ENCODE measurements at places on chromosomes 5 and 9.
A peak's percentile ranks its signal among the peaks of the same experiment; 100 is the strongest.

DNA sequence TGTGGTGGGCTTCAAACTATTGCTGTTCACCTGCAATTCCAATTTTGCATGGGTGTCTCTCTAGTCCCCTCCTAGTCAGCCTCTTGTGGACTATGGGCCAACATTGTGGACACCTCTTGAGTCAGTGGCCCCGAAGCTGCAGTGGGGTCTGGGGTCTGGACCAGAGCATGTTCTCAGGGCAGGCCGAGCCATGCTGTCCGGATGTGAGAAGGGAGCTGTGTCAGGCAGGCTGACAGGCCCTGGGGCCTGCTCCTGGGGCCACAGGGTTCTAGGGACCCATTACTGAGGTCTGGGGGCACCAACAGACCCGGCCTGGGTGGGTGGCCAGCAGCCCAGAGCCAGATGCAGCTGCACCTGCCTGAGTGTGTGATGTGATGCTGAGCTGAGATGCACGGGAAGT is 16.5 kb upstream of the IRX4 start:
- DNase-seq, result no peak

GRCh38 chr5:122462486-122462885 is 150.4 kb downstream of the SNCAIP start:
- DNase-seq, result no peak

GRCh38 chr5:54876-55569 is 36.9 kb upstream of the PLEKHG4B start:
- no peak for DNase-seq

DNA sequence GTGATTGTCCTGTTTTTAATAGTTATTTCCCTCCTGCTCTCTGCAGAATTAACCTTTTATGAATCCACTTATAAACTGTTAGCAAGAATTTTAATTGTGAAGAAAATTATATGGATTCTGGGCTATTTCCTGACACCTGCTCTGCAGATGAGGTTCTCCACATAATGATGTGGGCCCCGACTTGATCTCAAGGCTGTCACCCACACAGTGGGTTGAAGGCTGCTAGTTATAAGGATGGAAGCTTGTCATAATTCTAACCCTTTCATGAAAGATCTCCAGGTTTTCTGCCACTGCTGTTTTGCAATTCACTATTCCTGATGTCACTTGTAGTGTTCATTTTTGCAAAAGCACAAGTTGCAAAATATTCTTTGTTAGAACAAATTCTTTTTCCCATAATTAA is 69.1 kb upstream of the MAN2A1 start:
- no peak for DNase-seq

- DNase-seq, result peak; percentile 52
Measured at GRCh38 chr9:97773723-97774122, 76.6 kb upstream of the XPA start.

GRCh38 chr9:29213417-29214153 is 1640.3 kb upstream of the C9orf72 start:
- no peak for DNase-seq

DNA sequence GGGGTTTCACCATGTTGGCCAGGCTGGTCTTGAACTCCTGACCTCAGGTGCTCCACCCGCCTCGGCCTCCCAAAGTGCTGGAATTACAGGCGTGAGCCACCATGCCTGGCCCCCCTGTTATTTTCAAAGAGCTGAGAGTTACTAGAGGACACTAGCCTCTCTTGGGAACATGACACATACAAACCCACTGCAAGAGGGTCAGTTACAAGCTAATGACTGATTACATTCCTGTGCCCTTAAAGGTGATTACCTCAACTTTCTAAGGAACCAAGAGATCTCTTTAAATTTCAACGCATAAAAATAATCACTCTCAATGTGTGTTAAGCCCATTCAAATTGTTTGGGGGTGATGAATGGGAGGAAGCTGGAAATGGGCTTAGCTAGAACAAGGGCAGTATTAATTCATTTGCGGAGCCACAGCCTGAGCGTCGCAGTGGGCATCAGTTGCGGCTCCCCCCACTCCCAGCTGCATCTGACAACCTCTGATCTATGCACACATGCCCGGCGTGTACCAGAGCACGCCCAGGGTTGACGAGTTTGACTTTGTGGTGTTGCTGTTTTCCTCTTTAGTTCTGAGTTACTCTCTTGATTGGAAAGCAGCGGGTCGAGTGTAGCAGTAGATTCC is 146.9 kb downstream of the GOLPH3 start:
- peak; percentile 29 for DNase-seq

- DNase-seq, result no peak
Measured at GRCh38 chr9:106613250-106613737, 249.7 kb upstream of the ZNF462 start.

GRCh38 chr5:93915142-93915553 is 173.7 kb upstream of the POU5F2 start:
- DNase-seq, result peak; percentile 62

- peak; percentile 49 for DNase-seq
Measured at GRCh38 chr5:78360924-78361630, 660 bp downstream of the SCAMP1 start.

DNA sequence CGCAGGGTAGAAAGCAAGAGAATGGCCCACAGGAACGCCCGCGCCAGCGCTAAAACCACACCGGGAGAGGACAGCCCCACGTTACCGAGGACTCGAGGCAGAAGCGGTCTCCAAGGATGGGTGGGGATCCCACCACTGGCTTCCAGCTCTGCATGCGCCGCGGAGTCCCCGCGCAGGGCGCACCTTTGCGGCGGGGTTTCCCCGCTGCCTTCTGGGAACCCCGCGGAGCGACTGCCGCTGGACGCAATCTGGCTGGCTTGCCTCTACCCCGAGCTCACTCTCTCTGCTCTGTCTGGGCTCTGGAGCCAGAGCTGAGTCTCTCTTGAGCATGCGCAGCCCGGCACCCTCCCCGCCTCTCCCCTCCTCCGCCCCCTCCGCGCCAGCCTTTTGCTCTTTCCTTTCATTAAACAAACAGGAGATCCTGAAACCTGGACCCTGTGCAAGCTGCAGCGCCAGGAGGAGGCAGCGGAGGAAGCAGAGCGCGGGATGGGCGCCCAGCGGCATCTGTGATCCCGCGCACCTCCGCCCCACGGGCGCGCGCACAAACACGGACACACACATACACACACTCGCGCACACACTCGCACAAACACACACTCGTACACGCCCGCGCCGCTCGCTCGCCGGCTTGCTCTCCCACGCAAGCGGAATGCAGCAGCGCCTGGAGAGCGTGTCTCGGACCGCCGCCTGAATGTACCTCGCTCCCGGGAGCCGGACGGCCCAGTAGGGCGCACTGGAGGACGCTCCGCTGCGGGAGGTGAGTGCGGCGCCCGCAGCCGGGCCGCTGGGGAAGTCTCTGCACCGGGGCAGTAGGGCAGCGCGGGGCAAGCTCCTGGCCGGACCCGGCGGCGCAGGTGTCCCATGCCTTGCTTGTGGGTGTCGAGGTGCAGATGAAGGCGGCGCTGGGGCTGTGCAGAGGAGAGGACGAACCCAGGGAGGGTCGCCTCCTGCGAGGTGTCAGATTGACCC is at the start of gene PLPPR1:
Gene PLPPR1 (plus strand): TSS at position 382 of the 969 bp plus-strand sequence.
- DNase-seq, result peak; percentile 24

DNA sequence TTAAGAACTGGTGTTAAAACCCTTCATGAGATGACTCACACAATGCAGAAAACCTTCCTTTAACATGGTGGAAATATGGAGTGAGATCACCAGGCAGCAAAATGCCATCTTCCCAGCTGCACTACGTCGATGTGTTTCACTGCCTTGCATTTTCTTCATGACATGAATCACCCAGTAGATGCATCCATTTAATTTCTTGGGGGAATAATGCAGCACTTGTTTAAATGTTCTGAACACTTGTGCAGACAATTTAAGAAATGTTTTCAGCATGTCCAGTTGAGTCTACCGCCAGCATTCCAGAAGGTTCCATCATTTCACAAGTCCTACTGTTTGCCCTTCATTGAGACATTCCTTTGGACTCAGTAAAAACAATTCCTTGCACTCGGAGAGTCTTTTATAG is 81.6 kb downstream of the ADAMTS16 start:
- peak; percentile 51 for DNase-seq

Data from AG10803 (cell line).